ENCODE measurements at places on chromosomes 2 and 18. TPM values are rescaled to one million over a fixed set of nuclear protein-coding genes. Genes with fewer than 3 reads are reported as not detected.

TUBA3E gene
- not detected for polyA plus RNA-seq

GPR75 gene
- not detected for polyA plus RNA-seq

PLB1 gene
- polyA plus RNA-seq = 0.88 TPM

DNA sequence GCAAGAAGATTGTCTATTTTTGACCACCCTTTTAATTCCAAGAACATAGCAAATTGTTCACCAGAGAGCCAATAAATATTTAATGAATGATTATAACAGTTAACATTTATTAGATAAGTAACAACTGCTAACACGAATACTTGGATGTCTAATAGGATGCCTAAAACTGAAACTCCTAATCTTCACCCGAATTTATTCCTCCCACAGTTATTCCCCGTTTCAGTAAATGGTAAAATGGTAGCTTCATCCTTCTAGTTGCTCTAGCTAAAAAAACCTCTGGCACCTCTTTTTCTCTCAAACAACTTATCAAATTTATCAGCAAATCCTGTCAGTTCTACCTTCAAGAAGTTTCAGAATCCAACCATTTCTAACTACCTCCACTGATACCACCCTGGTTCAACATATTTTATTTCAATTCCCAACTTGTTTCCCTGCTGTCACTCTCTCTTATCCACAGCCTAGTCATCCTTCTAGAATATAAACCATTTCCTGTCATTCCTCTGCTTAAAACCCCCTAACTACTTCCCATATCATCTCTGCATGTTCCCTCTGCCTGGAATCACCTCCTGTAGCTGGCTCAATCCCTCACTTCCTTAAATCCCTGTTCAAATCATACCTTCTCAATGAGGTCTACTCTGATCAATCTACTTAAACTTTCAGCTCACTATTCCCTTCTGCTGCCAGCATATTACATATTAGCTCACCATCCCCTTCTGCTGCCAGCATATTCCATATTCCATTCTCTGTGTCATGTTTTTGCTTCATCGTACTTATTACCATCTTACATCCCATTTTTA lies 93.8 kb downstream of the ROCK2 start:
- DNase-seq = no peak

GKN1 gene
- polyA plus RNA-seq = not detected

DNA sequence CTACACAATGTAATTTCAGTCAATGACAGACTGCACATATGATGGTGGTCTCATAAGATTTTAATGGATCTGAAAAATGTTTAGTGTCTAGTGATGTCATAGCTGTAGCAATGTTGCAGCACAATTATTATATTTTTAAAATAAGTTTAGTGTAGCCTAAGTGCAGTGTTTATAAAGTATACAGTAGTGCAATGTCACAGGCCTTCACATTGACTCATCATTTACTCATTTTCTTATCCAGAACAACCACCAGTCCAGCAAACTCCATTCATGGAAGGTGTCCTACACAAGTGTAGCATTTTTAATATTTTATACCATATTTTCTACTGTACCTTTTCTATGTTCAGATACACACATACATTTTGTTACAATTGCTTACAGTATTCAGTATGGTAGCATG lies 663.1 kb downstream of the ERBB4 start:
- no peak for DNase-seq

DNA sequence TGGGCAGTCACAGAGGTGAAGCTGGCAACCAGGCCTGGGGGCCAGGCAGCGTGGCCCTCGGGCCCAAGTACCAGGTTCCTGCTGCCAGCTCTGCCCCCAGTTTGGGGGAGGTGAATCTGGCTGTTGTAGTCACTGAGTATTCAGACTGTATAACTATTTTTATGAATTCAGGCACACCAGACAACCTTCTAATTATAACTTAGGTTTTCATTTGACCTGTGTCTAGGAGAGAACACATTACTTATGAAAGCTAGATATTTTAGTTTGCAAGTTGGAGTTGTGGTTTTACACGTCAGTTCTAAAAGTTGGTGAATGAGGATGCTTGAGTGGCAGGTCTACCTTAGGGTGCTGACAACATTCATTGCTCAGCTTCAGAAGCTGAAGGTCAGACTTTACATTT lies 71.7 kb downstream of the LIMS1 start:
- no peak for DNase-seq

- DNase-seq = no peak
Observed at GRCh38 chr2:218270721-218271486, 585 bp downstream of the PNKD start.

DNA sequence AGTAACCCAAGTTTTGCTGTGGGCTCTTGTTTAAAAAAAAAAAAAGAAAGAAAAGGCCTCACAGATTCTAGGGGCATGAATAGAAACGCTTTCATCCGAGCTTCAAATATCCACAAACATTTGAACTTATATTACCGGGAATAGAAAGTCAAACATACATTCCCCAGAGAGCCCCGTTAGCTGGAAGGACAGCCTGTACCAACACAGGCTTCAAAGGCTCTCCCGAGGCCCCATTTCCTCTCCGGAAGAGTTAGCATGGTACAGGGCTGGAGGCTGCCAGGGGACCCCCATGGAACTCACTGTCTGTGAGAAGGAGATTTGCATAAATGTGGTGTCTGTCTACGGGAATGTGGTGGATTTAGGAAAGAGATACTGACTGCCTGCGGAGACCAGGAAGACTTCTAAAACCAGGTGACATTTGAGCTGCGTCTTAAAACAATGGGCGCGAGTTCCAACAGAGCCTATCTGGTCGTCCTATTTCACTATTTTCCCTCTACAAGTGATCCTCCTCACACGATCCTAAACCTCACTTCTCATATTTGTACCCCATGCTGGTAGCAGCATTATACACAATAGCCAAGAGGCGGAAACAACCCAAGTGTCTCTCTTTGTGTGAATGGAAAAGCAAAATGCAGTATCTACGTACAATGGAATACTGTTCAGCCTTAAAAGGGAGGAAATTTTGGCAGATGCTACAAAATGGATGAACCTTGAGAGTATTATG lies 820 bp upstream of the MATN3 start:
- DNase-seq = no peak

CNGA3 gene
- polyA plus RNA-seq = not detected

GRCh38 chr18:12121175-12122042 lies 27.8 kb downstream of the ANKRD62 start:
- DNase-seq = no peak

- no peak for DNase-seq
Observed at GRCh38 chr2:27955384-27956161, 65.0 kb downstream of the BABAM2 start.

ILKAP gene
- 44.4 TPM for polyA plus RNA-seq

STON1 gene
- 0.03 TPM for polyA plus RNA-seq

CYTIP gene
- 176 TPM for polyA plus RNA-seq

DNA sequence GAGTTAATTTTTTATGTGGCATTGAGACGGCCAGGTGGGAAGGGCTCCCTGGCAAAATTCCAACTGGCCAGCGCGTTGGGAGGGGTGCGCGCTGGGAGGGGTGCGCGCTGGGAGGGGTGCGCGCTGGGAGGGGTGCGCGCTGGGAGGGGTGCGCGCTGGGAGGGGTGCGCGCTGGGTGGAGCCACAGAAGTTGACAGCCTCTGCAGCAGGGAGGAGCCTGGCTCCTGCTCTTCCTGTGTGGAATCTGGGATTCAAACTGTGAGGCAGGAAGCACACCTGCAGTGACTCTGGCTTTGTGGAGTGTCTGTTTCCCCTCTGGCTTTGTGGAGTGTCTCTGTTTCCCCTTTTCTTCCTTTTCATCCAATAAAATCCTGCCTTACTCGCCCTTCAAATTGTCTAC lies 147.9 kb upstream of the CBLN2 start:
- DNase-seq = no peak

TRIM43 gene
- polyA plus RNA-seq = not detected

GRCh38 chr2:10889651-10890215 lies 22.0 kb upstream of the KCNF1 start:
- DNase-seq = no peak

SFT2D3 gene
- polyA plus RNA-seq = 1.5 TPM

DNA sequence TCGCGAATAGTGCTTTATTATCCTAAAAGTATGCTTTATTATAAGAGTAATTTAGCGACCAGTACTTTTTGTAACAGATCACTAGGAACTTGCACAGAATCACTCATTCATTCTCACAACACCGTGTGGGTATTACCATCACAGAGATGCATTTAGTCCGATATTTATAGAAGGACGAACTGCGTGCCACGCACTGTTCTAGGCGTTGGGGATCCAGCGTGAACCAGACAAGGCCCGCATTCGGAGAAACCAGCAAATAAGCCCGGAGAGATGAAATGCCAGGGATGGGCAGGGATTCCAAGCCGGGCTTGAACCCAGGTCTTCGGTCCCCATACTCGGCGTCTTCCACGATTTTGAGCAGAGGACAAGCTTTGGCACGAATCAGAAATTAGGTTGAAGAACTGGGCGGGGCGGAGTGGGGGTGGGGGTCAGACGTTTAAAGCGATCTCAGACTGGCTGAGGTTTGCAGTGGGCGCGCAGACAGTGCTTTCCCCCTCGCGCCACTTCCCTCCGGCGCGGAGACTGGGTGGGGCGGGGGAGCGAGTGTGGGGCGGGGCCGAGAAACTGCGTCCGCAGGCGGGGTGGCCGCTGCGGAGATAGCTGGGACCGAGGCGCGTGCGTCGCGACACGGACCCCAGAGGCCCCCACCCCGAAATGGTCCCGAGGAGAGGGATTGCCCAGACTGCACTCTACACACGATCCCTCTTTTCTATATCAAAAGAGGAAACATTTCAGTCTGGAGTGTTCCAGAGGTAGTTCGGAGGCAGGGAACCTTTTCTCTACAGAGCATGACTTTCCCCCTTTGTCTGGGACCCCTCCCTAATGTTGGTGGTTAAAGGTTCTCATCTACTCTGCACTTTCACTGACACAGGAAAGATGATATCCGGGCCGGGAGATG lies 1.1 kb upstream of the CXCR4 start:
- peak; percentile 93 for DNase-seq

RHOB gene
- polyA plus RNA-seq = 0.94 TPM

DNA sequence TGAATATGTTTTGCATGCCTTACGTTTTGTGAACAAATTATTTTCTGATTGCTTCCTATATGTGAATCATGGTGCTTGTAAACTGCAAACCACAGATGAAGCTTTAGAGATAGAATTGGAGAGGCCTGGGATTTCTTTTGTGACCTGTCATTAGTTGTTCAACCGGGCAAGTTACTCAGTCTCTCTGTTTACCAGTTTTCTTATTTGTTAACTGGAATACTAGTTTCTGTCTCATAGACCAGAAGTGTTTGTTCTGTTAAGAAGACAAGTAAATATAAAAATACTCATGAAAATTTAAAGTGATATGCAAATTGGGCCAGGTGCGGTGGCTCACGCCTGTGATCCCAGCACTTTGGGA lies 27.3 kb downstream of the DGKD start:
- DNase-seq = no peak

MAP3K19 gene
- not detected for polyA plus RNA-seq

DNA sequence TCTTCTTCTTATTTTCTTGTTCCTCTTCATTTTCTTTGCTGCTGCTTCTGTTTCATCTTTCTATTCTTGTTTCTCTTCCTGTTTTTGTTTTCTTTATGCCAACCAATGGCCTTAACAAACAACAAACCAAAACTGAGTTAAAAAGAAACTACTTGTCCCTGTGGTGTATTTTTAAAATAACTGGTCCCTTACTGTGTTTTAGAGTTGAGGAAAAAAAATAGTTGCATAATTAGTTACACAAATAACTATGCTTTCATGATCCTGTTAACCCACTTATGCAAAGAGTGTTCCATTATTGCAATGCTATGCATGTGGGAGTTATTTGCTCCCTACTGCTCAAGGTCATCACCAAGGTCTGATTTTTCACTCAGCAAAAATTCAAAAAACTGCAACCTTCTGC lies 39.5 kb upstream of the IMP4 start:
- no peak for DNase-seq

ME2 gene
- 48.6 TPM for polyA plus RNA-seq
